Fibroblast of mammary gland (primary cell): ENCODE measurements at places on chromosomes 5 and 9.
A peak's percentile ranks its signal among the peaks of the same experiment; 100 is the strongest.

DNA sequence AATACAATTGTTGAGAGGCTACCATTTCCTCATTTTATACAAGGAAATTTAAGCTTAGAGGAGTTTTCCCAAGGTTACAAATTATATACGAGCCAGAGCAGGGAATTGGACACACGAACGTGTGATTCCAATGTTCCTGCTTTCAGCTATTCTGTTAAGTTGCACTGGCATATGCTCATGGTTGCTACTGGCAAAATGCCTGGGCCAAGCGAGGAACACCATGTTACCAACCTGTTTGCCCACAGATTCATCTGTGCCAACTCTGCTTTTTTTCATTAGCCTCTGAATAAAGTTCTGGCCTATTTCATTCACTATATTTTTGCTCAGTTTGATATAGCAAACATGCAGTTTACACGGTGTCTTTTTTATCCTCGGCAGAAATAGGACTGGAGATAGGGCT lies 5.1 kb upstream of the C5orf46 start:
- DNase-seq = no peak

GRCh38 chr5:34608859-34609648 lies 47.1 kb upstream of the RAI14 start:
- DNase-seq = peak; percentile 94

GRCh38 chr5:14161825-14162556 lies 18.8 kb downstream of the TRIO start:
- no peak for DNase-seq

DNA sequence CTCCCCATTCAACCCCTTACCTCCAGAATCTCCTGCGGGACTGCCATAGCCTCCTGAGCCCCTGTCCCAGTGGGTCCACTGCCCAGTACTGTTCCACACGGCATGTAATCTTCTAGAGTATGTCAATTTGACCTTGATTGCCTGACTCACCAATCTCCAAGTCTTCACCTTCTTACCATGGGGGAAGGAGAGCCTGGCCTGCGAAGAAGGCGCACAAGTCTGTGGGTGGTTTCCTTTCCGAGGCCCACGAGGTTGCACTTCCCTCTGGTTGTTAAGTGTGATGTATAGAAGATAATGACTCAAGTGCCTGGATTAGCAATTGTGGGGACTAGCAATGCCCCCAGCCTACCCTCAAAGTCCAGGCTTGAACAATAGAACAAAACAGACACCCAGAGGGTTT lies 8.1 kb upstream of the TENT4A start:
- no peak for DNase-seq

- peak; percentile 40 for DNase-seq
Measured at GRCh38 chr5:10250806-10251276, 761 bp downstream of the CCT5 start.

DNA sequence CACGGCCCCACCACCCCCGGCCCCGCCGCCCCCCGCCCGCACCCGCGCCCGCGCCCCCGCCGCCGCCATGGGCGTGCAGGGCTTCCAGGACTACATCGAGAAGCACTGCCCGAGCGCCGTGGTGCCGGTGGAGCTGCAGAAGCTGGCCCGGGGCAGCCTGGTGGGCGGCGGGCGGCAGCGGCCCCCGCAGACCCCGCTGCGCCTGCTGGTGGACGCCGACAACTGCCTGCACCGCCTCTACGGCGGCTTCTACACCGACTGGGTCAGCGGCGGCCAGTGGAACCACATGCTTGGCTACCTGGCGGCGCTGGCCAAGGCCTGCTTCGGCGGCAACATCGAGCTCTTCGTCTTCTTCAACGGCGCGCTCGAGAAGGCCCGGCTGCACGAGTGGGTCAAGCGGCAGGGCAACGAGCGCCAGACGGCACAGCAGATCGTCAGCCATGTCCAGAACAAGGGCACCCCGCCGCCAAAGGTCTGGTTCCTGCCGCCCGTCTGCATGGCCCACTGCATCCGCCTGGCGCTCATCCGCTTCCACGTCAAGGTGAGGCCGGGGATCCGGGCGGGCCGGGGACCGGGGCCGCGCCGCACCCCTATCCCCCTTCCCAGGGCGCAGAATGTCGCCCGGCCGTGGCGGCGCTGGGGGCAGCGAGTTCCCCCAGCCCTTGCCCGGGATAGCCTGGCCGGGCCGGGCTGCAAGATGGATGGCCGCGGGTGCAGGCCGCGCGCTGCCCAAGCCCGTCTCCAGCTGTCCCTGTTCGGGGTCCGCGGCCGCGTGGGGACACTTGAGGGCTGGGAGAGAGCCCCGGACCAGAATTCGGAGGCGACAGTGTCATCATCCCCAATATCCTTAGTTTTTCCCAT lies 594 bp downstream of the FAM120A start:
- no peak for DNase-seq

GRCh38 chr9:80796632-80797031 lies 892.7 kb downstream of the TLE1 start:
- DNase-seq = no peak

DNA sequence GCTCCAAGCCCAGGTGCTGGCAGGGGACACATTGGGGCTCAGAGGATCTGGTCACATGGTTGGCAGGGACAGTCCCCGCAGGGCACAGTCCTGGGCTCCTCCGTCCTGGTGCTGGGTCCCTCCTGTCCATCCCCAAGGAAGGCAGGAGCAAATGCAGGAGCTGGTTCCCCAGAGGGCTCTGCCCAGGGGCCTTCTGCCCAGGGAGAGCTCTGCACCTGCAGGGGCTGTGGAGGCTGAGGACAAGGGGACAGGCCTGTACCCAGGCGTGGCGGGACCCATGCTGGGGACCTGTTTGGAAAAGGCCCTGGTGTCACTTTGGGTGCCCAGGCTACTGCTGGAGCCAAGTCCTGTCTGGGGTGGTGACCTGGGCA lies 7.2 kb downstream of the SPATA31E1 start:
- DNase-seq = no peak

DNA sequence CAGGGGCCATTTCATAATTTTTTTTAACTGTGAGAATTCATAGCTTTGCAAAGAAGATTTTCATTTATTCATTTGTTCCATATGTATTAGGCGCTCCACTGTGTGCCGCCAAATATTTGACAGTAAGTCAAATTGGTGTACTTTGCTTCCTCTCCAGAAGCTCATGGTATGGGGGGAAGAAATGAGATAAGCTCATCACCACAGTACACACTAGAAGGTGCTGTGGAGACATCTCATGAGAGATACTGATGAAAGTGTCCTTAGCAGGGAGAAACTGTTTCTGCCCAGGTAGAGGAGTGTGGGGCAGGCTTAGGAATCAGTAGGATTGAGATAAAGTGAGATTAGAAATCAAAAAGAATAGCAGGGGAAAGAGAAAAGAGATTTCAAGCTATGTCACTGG lies 136.2 kb downstream of the CDH6 start:
- peak; percentile 4 for DNase-seq

GRCh38 chr9:93682155-93682968 lies 106.0 kb downstream of the PHF2 start:
- DNase-seq = peak; percentile 40

- no peak for DNase-seq
Measured at GRCh38 chr9:76651119-76651705, 113.0 kb upstream of the PCA3 start.

DNA sequence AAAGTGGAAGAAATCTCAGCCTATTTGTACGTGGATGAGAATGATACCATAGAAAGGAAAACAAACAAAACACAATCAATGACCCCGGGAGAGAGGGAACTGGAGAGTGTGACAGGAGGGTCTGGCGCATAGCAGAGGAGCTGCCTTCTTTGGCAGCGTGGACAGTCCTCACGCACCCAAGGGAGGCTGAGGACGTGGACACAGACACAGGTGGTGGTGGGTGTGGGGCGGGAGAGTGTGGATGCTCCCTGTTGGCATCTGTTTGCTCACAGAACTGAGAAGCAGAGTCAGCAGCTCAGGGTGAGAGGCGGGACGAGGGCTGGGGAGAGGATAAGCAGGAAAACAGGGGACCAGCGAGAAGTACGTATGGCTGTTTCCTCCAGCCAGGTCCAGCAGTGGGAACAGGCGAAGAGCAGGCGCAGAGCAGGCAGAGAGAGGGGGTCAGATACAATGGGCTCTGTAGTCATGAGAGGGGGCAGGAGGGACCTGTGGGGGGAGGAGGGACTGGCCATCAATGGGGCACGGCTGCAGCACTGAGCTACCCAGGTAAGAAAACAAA lies 10.0 kb downstream of the CMBL start:
- no peak for DNase-seq

GRCh38 chr5:76134003-76134402 lies 50.8 kb downstream of the SV2C start:
- DNase-seq = no peak

DNA sequence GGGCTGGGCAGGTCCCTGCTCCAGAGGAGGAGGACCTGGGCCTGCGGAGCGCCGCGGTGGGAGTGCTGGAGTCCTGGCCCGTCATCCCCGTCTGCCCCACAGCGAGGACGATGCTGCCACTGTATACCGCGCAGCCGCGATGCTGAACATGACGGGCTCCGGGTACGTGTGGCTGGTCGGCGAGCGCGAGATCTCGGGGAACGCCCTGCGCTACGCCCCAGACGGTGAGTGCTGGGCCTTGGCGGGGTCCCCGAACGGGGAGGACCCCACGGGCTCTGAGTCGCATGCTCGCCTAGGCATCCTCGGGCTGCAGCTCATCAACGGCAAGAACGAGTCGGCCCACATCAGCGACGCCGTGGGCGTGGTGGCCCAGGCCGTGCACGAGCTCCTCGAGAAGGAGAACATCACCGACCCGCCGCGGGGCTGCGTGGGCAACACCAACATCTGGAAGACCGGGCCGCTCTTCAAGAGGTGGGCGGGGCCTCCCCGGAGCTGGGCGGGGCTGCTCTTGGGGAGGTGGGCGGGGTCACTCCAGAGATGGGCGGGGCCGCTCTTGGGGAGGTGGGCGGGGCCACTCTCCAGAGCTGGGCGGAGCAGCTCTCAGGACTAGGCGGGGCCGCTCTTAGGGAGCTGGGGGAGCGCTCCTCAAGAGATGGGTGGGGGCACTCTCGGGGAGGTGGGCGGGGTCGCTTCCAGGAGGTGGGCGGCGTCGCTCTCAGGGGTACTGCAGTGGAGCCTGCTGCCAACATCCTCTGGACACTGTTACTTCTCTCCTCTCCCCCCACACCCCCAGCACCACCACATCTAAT lies 13.1 kb downstream of the LRRC26 start:
- DNase-seq = peak; percentile 56

- DNase-seq = no peak
Measured at GRCh38 chr5:34531751-34532360, 124.3 kb upstream of the RAI14 start.

GRCh38 chr5:9295466-9295801 lies 250.4 kb downstream of the SEMA5A start:
- DNase-seq = no peak

- DNase-seq = no peak
Measured at GRCh38 chr5:10726913-10727517, 34.0 kb downstream of the DAP start.

- DNase-seq = no peak
Measured at GRCh38 chr5:35988529-35988928, 2.7 kb downstream of the UGT3A1 start.

GRCh38 chr9:21616082-21616778 lies 134.1 kb upstream of the IFNE start:
- DNase-seq = peak; percentile 96

DNA sequence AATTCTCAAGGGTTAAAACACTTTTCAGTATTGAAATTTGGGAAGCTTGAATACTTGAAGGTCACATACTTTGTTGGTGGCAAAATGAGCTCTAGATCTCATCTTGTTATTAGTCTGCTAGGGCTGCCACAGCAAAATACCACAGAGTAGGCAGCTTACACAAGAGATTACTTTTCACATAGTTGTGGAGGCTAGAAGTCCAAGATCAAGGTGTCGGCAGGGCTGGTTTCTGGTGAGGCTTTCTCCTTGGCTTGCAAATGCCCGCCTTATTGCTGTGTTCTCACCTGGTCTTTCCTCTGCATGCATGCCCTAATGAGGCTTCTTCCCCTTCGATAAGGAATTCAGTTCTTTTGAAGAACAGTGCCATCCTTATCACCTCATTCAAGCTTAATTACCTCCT lies 270.8 kb upstream of the ANKRD55 start:
- no peak for DNase-seq

- no peak for DNase-seq
Measured at GRCh38 chr5:55535199-55535905, 588 bp upstream of the PLPP1 start.

DNA sequence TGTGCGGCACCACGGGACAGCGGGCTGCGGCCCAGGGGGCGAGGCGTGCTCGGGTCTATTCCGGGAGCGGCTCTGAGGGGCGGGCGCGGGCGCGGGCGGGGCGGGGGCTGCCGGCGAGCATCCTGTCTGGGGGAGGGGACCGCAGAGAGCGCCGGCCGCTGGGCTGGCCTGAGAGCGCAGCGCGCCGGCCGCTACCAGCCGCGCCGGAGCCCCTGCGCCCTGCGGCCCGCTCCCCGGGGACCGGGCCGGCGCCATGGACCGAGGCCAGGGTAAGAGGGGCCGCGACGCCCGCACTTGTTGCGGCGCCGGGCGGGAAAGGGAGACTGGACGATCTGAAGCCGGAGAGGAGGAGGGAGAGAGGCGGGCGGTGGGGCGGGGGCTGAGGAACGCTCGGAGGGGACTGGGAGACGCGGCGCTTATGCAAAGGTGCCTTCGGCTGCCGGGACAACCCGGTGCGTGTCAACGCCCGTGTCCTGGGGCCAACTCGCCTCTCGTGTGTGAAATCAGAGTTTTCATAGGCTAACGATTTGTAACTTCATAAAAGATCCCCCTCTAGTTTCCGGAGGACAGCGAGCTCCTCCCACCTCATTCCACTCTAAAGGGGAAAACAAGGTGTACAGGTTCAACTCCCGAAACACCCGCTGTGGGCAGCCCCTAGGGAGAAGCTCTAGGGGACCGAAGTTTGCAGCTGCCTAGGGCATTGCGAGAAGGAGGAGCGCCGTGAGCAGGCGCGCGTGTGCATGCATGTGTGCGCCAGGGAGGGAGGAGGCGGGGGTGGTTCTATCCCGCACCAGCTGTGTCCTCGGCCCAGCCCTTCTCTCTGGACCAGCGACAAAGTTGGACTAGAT lies at the start of gene AFAP1L1:
Gene AFAP1L1, plus strand, starts transcription at position 144 of the 848 bp plus-strand sequence. Its CDS starts 110 bp downstream, at position 254.
- peak; percentile 46 for DNase-seq

DNA sequence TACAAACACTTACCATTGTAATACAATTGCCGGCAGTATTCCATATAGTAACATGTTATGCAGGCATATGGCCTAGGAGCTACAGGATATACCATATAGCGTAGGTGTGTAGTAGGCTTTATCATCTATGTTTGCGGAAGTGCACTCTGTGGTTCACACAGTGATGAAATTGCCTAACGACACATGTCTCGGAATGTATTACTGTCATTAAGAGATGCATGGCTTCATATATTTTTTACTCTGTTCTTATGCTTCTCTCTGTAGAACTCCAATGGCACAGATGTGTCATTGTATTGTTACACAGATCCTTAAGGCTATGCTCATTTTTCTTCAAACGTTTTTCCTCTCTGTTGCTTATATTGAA lies 19.2 kb upstream of the ANKRD18A start:
- no peak for DNase-seq

GRCh38 chr9:86308687-86309086 lies 26.3 kb upstream of the ISCA1 start:
- DNase-seq = no peak
